WTC11 (cell line): ENCODE measurements at places on chromosomes 11 and 22. TPM values are rescaled to one million over a fixed set of nuclear protein-coding genes. Genes with fewer than 3 reads are reported as not detected.

ADORA2A gene
- 7.0 to 8.1 TPM (median 7.6 TPM) in 3 replicates for total RNA-seq

P2RY2 gene
- 0.94 to 1.2 TPM (median 1.2 TPM) in 3 replicates for total RNA-seq

MUC5B gene
- total RNA-seq: 0.69 to 1.6 TPM (median 1.6 TPM) in 3 replicates

DNA sequence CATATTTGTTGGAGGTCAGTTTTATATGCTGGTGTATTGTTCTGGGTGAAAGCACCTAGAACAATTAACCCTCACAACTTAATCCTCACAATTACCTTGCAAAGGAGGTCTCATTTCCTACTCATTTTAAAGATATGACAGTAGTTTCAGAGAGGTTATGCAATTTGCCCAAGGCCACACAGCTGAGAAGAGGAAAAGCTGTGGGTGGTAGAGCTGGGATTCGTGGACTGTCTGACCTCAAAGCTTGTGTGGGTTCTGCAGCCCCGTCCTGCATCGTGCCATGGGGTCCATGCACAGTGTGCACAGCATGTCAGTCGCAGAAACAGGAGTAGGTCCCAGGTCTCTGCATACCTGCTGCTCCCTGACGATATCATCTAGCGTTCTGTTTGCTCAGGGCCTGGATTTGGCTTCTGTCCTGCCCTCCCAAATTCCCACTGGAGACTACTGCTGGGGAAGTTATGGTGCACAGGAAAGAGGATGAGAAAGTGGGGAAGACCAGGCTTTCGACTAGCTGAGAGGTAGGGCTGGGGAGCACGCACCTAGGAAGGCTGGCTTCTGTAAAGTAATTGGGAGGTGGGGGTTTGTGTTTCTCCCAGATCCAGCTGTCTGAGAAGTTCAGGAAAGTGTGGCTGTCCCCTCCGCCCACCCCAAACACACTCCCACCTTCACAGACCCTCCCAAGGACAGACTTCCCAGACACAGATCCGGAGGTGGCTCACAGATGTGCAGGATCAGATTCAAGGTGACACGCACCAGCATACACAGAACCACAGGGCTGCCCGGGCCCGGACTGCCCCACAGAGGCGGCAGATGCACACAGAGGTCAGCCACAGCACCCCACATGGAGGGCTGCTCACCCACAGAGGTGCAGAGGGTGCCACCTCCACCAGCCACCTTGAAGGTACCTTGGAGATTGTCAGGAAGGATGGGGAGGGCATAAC lies 2.0 kb downstream of the BACE1 start:
- no peak for DNase-seq

ANGPTL5 gene
- total RNA-seq: not detected in 3 replicates

MMP11 gene
- total RNA-seq: 14.5 to 16.5 TPM (median 16.2 TPM) in 3 replicates

OR52E5 gene
- total RNA-seq: not detected in 3 replicates

DNA sequence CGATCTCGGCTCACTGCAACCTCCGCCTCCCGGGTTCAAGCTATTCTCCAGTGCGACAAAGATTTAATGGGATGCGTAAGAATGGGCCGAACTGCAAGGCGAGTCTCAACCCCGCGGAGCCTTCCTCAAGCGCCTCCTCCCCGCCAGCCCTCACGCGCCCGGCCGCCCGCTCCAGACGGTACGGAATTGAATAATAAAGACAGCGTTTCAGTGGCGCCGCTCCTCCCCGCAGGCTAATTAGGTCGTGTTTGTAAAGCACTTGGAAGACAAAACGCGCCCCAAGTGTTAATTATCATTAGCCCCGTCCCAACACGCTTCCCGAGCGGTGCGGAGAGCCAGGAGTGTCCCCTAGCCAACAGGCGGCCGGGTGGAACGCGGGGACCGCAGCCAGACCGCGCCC lies 192.0 kb downstream of the BUD13 start:
- peak; percentile 87 for DNase-seq

CCDC89 gene
- total RNA-seq: not detected in 3 replicates

UBE2L3 gene
- total RNA-seq: 75.7 to 79.1 TPM (median 77.4 TPM) in 3 replicates

DNA sequence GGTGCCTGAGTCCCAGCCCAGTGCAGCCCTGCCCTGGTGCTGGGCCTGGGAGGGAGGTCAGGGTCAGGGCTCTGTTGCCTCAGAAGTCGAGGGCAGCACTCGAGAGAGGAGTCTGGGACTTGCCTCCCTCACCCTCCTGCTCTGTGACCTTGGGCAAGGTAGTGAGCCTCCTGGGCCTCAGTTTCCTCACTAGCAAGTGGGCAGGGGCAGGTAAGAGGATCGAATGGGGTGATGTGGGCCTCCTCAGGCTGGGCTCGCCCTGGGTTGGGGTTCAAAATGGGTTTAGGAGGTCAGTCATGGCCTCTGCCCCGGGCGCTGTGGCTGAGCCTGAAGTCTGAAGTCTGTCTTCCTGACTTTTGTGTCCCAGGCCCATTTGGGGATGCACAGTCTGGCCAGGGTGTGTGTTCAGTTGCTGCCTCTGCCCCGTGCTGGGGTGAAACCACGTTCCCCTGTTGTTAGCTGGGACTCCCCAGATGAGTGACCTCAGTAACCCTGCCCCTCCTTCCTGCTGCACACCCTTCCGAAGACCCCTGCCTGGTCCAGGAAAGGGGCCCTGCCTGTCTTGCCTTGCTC lies 40.9 kb upstream of the CELSR1 start:
- DNase-seq: no peak

OR4D9 gene
- total RNA-seq: not detected in 3 replicates

DNA sequence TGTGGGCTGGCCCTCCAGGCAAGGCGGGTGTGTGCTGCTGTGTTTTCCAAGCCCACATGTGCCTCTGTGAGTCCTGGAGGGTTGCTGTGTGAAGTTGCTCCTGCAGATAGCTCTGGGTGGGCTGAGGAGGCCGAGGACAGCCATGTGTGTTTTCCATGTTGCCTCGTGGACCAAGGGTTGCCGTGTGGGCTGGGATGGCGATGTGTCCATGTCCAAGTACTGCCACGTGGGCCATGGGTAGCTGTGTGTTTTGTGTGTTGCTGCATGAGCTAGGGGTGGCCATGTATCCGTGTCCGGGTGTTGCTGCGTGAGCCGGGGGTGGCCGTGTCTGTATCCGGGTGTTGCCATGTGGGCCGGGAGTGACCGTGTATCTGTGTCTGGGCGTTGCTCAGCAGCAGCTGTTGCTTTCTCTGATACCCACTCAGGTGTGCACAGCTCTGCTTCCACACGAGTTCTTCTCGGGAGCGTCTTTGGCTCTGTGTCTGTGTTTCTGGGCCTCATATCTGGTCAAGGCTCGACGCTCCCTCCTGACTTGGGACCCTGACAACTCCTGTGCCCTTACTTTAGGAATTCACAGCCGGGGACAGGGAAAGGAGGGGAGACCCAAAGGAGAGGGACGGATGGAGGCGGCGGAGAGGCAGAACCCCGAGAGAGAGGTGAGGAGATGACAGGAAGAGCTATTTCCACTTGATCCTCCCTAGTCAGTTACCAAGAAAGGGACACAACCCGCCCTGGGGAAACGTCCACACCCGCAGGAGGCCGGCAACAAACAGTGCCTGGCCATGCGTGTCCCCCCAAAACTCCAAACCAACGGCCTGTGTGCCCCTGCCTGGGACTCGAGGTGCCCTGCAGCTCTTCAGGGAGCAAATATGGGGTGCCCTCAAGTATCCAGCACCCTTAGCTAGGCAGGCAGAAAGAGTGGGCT lies 83.1 kb downstream of the PHF21B start:
- no peak for DNase-seq

- DNase-seq: peak; percentile 93
Observed at GRCh38 chr11:57667117-57667735, 688 bp upstream of the ZDHHC5 start.

GRCh38 chr11:57633394-57634070 lies 16.2 kb downstream of the YPEL4 start:
- DNase-seq: no peak

ZFP91 gene
- 27.0 to 29.0 TPM (median 28.1 TPM) in 3 replicates for total RNA-seq

GRCh38 chr11:131192628-131193027 lies 177.8 kb upstream of the NTM start:
- DNase-seq: no peak

DNA sequence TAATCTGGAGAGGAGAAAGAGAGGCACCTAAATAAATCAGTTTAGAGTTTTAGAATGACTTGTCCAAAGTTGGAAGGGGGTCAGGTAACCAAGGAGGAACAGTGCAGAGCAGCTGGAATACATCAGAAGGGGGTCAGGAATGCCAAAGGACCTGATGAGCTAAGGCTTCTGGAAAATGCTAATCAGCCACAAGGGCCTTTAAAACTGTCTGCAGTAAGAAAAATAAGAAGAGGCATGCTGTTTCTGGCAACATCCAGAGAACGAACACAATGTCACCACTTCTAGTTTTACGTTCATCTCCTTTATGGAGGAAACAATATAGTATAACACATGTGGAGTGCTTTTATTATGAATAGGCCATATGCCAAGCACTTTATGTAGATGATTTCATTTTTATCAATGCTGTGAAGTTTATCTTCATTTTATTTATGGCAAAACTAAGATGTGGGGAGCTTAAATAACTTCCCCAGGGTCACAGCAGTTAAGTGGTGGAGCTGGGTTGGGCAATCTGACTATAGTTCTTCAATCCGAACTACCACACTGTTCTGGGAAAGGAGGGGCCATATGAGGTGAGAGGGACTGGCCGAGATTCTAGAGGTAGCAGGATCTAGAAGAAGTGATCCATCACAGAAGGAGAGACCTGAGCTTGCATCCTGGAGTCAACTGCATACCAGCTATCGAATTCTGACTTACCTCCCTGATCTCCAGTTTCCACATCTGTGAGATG lies 22.6 kb downstream of the ACO2 start:
- no peak for DNase-seq

ZBTB16 gene
- total RNA-seq: 0.34 to 0.57 TPM (median 0.55 TPM) in 3 replicates

GRCh38 chr22:24134090-24134846 lies 47.0 kb upstream of the SUSD2 start:
- no peak for DNase-seq
